ENCODE measurements at places on chromosomes 4 and X. TPM values are rescaled to one million over a fixed set of nuclear protein-coding genes. Genes with fewer than 3 reads are reported as not detected.

The TSPAN7 gene
- 15.6 TPM for total RNA-seq

DNA sequence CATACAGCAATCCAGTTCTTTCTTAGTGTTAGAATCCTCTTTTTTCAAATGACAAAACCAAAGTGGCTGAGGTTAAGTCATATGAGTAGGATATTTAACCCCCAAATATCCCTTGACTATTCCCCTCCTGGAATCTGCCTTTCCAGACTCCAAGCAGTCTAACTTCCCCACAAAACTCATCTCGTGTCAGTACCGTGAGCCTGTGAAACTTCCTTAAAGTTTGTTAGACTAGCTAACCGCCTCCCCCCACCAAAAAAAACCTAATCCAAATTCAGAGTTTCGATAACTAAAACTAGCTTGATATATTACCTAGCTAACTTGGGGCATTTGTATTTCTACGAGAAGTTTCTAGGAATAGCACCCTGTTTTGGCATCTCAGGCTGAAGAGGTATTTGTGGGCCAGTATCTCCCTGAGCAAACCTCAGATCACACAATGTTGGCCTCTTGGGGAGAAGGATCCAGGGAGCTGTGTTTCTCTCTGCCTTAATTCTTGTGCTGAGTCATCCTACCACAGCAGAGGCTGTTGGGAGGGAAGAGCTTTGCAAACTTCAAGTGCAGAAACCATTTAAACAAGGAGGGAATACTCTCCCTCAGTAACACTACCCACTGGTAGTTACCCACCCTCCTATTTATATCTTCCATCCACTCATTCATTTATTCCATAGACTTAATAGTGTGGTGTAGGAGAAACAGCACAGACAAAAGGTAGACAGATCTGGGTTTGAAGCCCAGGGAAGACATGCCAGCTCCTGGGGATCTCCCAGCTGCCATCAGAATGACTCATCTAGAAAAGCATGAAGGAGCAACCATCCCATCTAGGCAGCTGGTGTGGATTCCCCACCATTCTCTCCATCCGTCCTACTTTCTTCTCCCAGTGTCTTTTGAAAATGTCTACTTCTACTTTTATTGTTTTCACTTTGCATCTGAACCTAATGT, 39.3 kb upstream of the TXK start:
- H3K4me3 ChIP-seq = no peak overlapping the region
- no peaks in the 10 kb centered on the region for H3K27me3 ChIP-seq

DNA sequence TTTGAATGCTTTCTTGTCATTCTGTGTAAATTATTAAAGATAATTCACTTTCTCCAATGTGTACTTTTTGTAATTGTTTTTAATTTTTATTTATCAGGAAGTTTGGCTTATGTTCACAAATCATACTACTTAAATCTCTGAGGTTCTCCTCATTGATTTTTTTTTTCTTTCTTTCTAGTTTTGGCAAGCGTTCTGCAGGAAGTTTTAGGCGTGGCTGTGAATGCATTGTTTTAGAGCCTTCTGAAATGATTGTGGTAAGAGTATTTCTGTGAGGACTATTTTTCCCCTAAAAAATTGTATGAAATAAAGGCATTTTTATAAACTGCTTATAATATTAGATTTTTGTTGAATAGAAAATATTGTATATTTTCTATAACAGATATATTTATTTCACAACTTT, 135.8 kb downstream of the RAPGEF2 start:
- H3K4me3 ChIP-seq = no peak overlapping the region
- H3K27ac ChIP-seq = no peak overlapping the region
- no peaks in the 10 kb centered on the region for H3K27me3 ChIP-seq
- peaks cover 45% of the 10 kb centered on the region for H3K4me1 ChIP-seq
- DNase-seq = no peak

GRCh38 chr4:177410566-177410965, 31.7 kb downstream of the AGA start:
- H3K27me3 ChIP-seq = no peaks in the 10 kb centered on the region
- no peaks in the 10 kb centered on the region for H3K36me3 ChIP-seq
- no peak overlapping the region for H3K27ac ChIP-seq
- no peak for DNase-seq

DNA sequence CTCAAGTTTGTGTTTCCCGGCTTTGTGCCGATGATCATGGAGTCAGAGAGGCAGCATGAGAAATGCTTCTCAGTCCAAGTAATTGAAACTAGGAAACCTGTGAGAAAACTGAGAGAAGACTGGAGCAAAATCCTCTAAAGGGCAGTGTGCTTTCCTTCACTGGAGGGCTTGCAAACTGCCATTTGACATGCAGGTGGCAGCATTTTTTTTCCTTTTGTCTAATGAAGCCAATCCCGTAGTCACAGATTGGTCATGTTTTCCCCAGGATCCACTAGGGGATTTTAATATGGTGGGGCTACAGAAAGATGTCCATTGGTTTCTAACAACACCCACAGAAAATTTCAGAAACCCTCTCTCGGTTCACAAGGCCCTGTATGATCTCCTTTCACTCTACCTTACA, 117.4 kb upstream of the NUDT10 start:
- H3K4me3 ChIP-seq = no peak overlapping the region
- no peaks in the 10 kb centered on the region for H3K4me1 ChIP-seq
- H3K27me3 ChIP-seq = no peaks in the 10 kb centered on the region
- H3K27ac ChIP-seq = no peak overlapping the region
- no peak for DNase-seq
- no peaks in the 10 kb centered on the region for H3K36me3 ChIP-seq
